ENCODE measurements at places on chromosomes 1 and 21. TPM values are rescaled to one million over a fixed set of nuclear protein-coding genes. Genes with fewer than 3 reads are reported as not detected.

GRCh38 chr1:166900987-166901386, 24.9 kb upstream of the TADA1 start:
- no peak for DNase-seq

- DNase-seq, result no peak
These were observed 10.0 kb upstream of the GJB3 start for GRCh38 chr1:34770891-34771504.

Gene FMO5
- 8.2 TPM for total RNA-seq

GRCh38 chr1:117919376-117919775, 10.0 kb downstream of the GDAP2 start:
- no peak for DNase-seq

DNA sequence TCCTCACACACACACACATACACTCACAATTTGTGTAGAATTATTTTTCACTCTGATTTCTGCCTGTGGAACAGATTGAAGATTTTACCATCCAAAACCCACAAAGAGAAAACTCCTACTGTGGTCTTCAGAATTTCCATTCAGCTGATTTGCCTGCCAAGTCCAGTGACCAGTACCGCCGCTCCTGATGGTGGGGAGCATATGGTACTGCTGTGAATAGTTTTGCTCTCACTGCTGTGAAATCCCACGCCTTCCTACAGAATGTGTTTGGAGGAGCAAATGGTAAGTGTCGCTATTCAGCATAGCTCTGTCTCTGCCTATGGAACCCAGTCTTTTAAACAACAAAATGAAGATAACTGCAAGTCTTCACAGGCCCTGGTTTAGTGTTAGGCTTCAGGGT, 629.5 kb downstream of the LMO4 start:
- DNase-seq, result no peak

Gene NBPF20
- total RNA-seq, result 0.57 TPM

GRCh38 chr1:115463347-115463746, 125.3 kb upstream of the NGF start:
- DNase-seq, result no peak

- no peak for DNase-seq
These were observed 56.9 kb downstream of the PROX1 start for GRCh38 chr1:214044438-214045214.

Gene TSPEAR
- total RNA-seq, result 0.65 TPM

Gene NHLH1
- total RNA-seq, result not detected

Gene GUCA2B
- total RNA-seq, result not detected

DNA sequence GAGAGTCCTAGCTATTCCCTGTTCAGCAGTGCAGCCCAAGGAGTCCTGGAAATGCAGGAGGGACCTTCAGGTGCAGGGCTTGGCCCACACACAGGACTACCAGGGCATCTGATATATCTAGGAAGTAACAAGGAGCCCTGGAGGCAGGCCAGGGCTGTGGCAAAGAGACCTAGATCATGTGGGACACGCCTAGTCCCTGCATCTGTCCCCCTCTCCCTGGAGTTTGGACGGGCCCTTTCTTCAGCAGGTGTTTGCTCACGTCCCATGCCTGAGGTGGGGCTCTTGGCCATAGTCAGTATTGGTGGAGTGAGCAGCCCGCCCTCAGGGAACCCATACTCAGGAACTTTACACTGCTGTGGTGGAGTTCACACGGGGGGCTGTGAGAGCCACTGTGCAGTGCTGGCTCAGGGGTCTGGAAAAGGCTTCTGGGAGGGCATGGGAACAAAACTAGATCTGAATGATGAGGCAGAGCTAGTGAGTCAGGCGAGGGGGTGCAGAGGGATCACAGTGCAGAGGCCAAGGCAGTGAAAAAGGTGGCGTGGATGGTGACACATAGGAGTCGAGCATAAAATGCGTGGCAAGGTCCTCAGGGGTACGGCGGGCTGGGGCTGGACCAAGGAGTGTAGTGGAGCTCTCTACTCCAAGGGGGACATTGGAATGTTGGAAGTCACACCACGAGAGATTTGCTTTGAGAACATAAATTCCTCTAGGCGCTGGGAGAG, 25.6 kb downstream of the TMEM53 start:
- DNase-seq, result no peak

DNA sequence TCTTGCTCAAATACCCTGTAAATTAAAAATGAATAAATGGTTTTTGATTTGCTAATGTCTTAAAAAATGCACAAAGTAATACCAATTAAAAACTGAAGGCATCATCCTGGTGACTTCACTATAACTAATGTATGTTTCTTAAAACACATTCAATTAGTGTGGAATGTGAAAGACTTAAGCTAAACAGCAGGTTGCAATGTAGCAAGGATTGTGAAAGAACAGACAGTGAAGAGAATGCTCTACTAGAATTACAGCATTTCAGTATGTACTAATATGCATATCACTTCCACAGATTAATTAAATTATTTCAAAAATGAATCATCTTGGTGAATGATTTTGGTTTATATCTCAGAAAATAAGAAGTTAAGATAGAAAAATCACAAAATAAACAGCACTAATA, 56.4 kb downstream of the LHX4 start:
- no peak for DNase-seq
